ENCODE measurements at places on chromosomes 12 and 14.

- no peak for DNase-seq
Measured at GRCh38 chr12:64824130-64824499, 332 bp upstream of the TBC1D30 start.

GRCh38 chr12:27635349-27635972 is 60.8 kb upstream of the REP15 start:
- no peak for DNase-seq

DNA sequence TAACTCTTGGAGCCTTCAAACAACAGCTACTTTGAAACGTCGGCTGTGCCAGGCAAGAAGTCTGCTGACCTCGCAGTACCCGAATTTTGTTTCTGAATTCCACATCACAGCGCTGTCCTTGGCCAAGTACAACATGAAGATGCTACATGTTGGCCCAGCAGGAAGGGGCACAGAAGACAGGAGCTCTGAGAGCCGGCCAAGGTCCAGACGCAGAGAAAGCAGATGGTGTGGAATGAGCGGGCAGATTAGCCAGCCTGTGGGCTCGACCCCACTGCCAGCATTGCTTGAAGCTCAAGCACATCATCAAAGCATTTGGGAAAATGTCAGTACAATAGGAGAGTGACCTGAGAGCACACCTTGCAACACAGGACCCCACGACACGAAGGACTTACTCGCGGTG is 64.5 kb downstream of the FZD10 start:
- DNase-seq: no peak

- DNase-seq: no peak
Measured at GRCh38 chr12:66779466-66779865, 100.6 kb upstream of the GRIP1 start.

DNA sequence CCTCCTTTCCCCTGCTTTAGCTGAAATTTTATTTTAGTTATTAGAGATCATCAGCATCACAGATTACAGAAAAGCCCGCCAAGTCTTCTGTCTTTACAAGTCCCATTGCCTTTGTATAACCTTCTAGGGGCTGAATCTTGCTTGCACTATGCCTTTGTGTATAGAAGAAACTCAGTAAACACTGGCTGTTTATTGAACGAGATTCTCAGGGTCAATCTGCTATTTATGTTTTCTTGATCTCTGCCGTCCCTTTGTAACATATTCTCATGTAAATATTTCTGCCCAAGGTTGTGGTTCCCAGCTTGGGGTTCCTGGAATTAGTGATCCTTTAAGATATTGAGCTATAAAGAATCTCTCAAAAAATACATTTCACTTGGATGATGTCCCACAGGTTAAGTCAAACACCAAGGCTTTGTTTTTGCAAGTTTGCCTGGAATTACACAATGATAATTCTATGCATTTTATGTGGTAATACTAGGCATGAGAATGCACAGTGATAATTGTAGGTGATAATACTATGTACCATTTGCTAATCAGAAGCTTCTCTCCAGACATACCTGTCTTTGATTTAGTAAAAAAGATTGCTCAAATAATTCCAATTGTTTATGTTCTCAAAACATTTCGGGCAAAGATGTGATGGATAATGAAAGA is 40.6 kb upstream of the FGF6 start:
- no peak for DNase-seq

DNA sequence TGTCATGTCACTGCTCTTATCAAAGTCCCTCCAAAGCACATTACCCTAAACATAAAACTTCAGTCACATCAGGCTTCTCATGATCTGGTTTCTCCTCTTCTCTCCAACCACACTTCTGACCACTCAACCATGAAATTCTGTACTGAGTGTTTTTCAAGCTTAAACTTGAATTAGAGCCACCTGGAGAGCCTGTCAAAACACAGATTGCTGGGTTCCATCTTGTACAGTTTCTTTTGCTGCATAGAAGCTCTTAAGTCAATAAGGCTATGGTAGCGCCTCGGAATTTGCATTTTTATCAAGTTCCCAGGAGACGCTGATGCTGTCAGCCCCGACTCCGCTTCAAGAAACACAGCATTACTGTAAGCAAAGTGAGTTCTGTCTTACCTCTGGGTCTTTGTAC is 16.4 kb upstream of the SRRM4 start:
- no peak for DNase-seq

GRCh38 chr14:71911669-71912068 is 20.6 kb upstream of the RGS6 start:
- no peak for DNase-seq

DNA sequence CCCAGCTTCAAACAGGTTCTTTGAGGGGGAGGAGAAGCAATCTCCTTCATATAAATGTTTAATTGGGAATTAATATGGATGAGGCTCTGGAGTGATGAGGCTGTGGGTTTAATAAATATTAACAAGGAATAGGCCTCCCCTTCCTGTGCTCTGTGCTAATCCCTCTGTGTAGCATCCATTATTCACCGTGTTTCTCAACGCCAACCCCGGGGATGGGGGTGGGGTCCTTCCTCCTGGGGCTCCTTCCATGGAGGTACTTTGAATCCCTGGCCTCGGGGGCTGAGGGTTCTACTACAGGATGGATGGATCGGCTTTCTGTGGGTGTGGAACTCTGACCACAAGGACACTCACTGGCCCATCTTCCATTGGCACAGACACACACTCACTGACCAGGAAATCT is 34.9 kb upstream of the TMEM179 start:
- no peak for DNase-seq

GRCh38 chr14:73452341-73453186 is 5.8 kb downstream of the NUMB start:
- DNase-seq: no peak

GRCh38 chr12:58765076-58765475 is 155.2 kb downstream of the LRIG3 start:
- no peak for DNase-seq

DNA sequence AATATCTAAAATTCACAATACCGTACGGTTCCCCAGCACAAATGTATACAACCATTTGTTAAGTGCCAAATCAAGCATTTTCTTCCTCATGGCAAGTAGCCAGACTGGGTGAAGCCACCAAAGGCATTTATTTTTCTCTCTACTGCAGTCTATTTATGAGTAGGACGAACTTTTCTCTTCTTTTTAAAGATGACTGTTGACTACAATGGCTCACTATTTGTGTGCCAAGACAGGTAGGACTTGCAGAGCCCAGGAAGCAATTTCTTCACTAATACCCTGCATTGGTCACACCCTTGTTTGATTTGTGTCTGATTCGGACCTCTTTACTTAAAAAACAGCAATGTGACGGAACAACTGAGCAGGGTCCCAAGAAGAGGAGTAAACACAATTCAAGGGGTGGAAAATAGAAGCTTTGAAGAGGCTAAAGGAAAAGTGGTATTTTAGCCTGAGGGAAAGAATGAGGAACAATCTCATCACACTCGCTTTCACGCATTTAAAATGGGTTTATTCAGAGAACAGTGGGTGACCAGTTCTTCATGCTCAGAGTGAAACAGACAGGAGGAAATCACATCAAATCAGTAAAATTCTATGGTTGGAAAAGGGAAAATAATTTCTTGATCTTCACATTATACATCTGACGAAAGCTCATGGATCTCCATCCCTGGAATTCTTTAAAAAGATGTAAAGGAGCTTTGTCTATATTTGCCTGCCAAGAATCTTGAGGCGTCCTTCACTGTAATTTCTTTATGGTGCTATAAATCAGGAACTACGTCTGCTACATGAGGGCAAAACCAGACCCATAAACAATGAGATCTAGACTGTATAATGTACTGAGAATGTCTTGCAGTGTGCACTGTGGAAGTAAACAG is 183.8 kb downstream of the PPM1H start:
- no peak for DNase-seq

GRCh38 chr14:24741871-24742270 is 107.9 kb upstream of the GZMB start:
- no peak for DNase-seq

DNA sequence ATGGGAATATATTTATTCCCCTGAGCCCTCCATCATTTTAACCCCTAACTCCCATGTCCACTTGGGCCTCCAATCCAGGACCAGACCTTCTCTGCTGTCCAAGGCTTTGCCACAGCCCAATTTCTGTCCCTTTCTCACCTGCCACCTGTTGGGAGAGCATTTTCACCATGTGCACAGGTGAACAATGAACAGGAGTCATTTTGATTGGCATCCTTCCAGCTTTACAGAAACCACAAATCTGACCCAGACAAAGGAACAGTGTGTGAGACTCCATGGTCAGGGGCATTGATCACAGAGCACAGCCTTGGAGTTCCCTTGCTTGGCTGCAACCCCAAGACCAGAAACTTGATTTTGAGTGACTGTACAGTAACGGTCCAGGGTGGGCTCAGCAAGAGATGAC is 91.9 kb downstream of the CRACR2A start:
- DNase-seq: no peak

- DNase-seq: no peak
Measured at GRCh38 chr14:52329678-52330369, 15.7 kb downstream of the PTGER2 start.

GRCh38 chr14:23483236-23483854 is 13.8 kb downstream of the NGDN start:
- no peak for DNase-seq

Data from activated CD8-positive, alpha-beta memory T cell treated with anti-CD3 and anti-CD28 coated beads, Interleukin-2, amount 50 U/mL, for 48 hours (primary cell).